ENCODE measurements at places on chromosomes 13 and 19. TPM values are rescaled to one million over a fixed set of nuclear protein-coding genes. Genes with fewer than 3 reads are reported as not detected.

The FLT1 gene
- total RNA-seq = 20.1 TPM

The MBNL2 gene
- total RNA-seq = 43.4 TPM

The NAXD gene
- total RNA-seq = 23.9 TPM

The CD177 gene
- 0.09 TPM for total RNA-seq

The ZNF296 gene
- total RNA-seq = under 0.01 TPM

The ITGBL1 gene
- 16.3 TPM for total RNA-seq

The SMIM24 gene
- total RNA-seq = not detected

The PRR19 gene
- 0.22 TPM for total RNA-seq

The ZSCAN1 gene
- total RNA-seq = not detected

The PLEKHF1 gene
- total RNA-seq = 7.3 TPM

The TRAPPC6A gene
- total RNA-seq = 40.7 TPM

The TMEM91 gene
- 4.9 TPM for total RNA-seq

The ZNF578 gene
- total RNA-seq = 0.54 TPM

The SIGLEC7 gene
- not detected for total RNA-seq

The MBD3L2 gene
- total RNA-seq = not detected

The PTGIR gene
- not detected for total RNA-seq

The TEX30 gene
- 27.3 TPM for total RNA-seq

The ICAM3 gene
- total RNA-seq = 8.2 TPM

The GJB2 gene
- not detected for total RNA-seq

The CASP14 gene
- not detected for total RNA-seq

The SCN1B gene
- 12.2 TPM for total RNA-seq

The LIN37 gene
- total RNA-seq = 4.3 TPM

The ZNF414 gene
- total RNA-seq = 4.6 TPM

The SMAD9 gene
- 27.8 TPM for total RNA-seq

The APOC1 gene
- 1.5 TPM for total RNA-seq

The PRODH2 gene
- not detected for total RNA-seq

The ZNF560 gene
- under 0.01 TPM for total RNA-seq

The SYCN gene
- not detected for total RNA-seq

The UHRF1 gene
- total RNA-seq = 6.0 TPM

The CRTC1 gene
- total RNA-seq = 0.65 TPM

The C1QTNF9B gene
- not detected for total RNA-seq

The TEAD2 gene
- 61.4 TPM for total RNA-seq

The GGACT gene
- total RNA-seq = 3.9 TPM

The KIRREL2 gene
- total RNA-seq = not detected

The GSX1 gene
- total RNA-seq = not detected

The MEIS3 gene
- 0.33 TPM for total RNA-seq

The IGFL2 gene
- not detected for total RNA-seq

The HSPH1 gene
- 32.3 TPM for total RNA-seq

The KISS1R gene
- not detected for total RNA-seq

The RASAL3 gene
- 18.0 TPM for total RNA-seq

The KRTDAP gene
- not detected for total RNA-seq

The PNMA8C gene
- not detected for total RNA-seq

The CCL25 gene
- not detected for total RNA-seq

The PLPP2 gene
- total RNA-seq = 38.1 TPM

The SHISA7 gene
- not detected for total RNA-seq
